ENCODE measurements at places on chromosomes 2 and 18.

GRCh38 chr2:136436936-136437335 is 319.0 kb upstream of the CXCR4 start:
- DNase-seq: no peak

DNA sequence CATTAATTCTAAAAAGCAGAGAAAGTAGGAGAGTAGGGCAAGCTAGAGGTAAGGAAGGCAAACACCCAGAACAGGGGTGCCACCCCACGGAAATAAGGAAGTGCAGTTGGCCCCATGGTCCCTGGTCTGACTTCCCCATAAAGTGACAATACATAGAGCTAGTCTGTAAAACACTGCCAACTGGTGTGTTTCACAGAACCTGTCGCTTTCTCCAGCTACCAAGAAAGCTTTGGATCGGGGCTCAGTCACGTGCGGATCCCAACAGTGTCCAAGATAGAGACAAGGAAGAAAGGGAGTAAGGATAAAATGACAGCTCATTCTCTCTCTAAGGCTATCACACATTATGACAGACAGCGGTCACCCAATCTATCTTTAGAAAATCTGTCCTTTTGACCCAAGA is 36.4 kb downstream of the TBC1D8 start:
- peak; percentile 22 for DNase-seq

GRCh38 chr2:137689549-137689948 is 274.7 kb upstream of the HNMT start:
- DNase-seq: no peak

DNA sequence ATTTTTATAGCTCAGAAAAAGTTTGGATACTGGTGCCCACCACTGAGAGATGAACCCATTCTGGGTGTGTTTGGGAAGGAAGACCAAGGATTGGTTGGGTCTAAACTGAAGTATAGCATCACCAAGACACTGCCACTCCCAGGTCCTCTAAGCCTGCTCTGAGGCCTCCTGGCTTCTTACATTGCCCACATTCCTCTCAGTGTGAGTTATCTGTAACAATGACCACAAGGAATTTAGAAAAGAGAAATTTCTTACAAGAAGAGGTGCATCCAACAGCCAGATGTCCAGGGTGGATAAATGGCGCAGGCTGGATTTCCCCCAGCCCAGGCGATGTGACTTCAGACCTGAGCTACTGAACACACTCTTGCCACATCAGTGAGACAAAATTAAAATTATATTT is 1.6 kb upstream of the GPR45 start:
- DNase-seq: no peak

- no peak for DNase-seq
These were observed 198.9 kb upstream of the SH3BP4 start for GRCh38 chr2:234752966-234753365.
